ENCODE measurements at places on chromosomes 6 and 20. TPM values are rescaled to one million over a fixed set of nuclear protein-coding genes. Genes with fewer than 3 reads are reported as not detected.

DNA sequence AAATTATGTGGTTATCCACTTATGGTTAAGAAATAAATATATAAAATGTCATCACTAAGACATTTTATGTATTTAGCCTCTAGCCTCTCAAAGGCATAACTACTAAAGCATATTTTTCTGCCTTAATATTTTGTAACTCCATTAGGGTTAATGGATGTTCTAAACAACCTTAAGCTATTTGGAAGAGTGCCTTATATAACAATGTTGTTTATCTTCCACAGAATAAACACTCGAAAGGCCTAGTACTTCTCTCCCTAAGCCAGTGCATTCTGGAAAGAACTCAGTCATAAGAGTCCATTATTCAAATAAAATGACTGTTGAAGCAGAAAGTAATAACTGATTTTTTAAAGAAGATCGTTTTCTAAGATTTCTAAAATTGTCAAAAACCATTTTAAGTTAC lies 15.0 kb upstream of the PRIM2 start:
- no peak for DNase-seq

DNA sequence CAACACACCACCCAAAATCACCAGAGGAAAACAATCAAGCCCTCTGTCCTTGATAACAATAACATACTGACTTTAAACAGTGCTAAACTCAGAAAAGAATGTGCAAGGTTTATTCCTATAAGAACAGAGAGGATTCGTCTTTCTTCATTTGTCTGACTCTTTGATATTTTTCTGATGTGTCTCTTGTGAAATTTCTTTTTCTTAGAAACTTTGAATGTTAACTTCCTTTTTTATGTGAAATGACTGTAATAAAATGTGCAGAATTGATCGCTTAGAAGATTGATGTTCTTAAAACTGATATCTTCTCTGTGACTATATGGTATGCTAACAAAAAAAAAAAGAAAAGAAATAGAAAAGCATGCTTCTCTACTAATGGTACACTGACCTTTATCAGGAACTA lies 947.4 kb upstream of the CITED2 start:
- DNase-seq = no peak

DNA sequence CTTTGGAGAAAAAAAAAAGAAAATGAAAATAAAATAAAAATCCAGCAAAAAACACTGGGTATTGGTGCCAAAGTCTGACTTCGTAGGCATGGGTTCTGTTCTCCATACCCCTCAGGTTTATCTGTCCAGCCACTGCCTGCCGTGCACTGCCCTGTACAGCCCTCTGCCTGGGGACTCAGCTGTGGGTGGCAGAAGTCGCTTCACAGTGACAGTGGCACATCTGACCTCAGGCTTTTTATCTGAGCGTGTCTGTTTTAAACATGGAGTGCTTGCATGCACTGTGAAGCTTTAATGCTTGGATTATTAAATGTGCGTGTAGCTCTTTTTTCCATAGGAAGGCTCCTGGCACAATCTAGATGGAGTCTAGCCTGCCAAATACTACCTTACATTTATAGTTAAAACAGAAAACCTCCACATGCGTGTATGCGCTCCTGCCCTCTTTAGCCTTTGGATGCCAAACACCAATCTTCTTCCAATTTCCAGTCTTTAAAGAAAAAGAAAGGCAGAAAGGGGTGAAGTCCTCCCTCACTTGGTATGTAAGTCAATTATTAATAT lies 375.5 kb downstream of the UTRN start:
- DNase-seq = no peak

- no peak for DNase-seq
These were observed 149.4 kb upstream of the OGFRL1 start for GRCh38 chr6:71139249-71139648.

- no peak for DNase-seq
These were observed 96.2 kb upstream of the BTN3A2 start for GRCh38 chr6:26268659-26269402.

DNA sequence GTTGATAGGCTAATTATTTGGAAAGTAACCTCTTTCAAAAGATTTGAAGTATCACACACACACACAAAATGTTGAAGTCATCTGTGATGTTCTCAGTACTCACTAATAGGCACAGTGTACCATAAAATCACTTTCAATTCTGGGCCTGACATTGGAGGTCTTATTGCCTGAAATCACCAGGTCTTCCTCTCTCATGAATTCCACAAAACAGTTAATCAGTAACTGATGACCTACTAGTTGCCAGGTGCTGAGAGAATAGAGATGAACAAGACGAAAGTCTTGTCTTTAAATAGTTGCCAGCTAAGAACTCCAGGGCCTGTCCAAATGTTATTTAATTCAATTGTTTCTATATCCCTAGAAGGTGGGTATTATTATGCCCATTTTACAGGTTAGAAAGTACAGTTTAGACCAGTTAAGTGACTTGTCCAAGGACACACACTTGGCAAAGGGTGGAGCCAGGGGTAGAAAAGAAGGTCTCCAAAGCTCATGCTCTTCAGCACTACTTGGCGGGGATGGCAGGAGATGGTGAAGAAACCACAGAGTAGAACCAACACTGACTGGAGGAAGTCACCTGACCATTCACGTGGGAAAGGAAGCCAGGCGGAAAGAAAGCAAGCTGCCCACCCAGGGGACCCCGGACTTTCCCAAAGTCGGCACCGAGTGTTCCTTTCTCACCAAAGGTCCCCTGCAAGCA lies 116.4 kb downstream of the KIF6 start:
- DNase-seq = no peak

DNA sequence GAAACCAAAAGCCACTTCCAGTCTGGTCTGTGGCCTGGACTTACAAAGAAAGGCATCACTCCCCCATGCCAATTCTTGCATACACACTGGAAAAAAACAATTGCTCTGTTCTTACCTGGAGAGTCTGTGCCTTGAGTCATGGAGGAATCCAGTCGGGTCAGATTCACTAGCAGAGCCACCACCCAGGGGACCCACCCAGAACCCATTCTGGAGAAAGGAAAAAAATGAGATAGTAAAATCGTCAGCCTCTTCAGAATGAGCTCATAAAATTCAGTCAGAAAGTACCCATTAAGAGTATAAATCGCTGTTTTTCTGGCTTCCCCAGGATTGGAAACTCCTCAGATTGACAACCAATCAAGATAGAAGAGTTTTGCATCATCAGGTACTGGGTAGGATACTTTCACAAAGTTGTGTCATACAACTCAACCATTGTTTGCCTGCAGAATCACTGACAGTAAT lies at the start of gene HLA-DOB:
TSS of gene HLA-DOB (minus strand) at position 257 of the 459 bp plus-strand sequence. CDS start at position 206, 51 bp downstream.
- peak; percentile 51 for DNase-seq

DNA sequence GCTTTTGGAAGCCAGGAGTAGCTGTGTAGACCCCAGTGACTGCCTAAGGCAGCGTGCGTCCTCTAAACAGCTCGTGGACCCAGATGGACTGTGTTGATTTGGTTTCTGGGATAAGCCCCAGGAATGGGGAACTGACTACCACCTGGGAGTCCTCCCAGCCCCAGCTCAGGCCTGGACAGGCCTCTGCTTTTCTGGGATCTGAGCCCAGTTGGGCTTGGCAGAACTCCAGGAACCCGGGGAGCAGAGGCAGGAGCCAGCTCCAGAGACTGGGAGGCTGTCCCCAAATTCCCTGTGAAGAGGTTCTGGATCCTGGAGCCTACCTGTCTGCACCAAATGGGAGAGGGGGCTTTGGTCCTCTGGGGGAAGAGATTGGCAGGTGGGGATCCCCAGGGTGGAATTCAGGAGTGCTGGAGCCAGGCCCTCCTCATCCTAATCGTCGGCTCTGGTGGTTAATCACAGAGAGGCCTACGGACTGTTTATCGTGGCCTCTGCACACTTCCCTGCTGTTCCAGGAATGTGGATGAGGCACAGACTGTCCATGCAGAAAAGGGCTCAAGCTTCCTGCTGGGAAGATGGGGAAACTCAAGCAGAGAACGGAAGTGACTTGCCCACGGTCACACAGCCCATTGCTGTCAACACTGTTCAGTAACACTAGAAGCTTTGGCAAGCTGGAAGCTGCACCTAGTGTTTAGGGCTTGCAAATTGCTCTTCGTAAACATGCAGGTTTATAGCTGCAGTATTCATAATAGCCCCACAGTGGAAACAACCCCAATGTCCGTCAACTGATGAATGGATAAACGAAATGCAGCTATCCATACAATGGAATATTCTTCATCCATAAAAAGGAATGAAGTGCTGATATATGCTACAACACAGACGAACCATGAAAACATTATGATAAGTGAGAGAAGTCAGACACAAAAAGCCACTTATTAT lies 100.6 kb downstream of the KCNB1 start:
- no peak for DNase-seq

- DNase-seq = no peak
These were observed 52.4 kb downstream of the LY86 start for GRCh38 chr6:6640926-6641325.

- DNase-seq = no peak
These were observed 302.6 kb upstream of the ARID1B start for GRCh38 chr6:156474507-156475120.

- DNase-seq = peak; percentile 11
These were observed 30.8 kb downstream of the SF3B5 start for GRCh38 chr6:144064402-144065212.

DNA sequence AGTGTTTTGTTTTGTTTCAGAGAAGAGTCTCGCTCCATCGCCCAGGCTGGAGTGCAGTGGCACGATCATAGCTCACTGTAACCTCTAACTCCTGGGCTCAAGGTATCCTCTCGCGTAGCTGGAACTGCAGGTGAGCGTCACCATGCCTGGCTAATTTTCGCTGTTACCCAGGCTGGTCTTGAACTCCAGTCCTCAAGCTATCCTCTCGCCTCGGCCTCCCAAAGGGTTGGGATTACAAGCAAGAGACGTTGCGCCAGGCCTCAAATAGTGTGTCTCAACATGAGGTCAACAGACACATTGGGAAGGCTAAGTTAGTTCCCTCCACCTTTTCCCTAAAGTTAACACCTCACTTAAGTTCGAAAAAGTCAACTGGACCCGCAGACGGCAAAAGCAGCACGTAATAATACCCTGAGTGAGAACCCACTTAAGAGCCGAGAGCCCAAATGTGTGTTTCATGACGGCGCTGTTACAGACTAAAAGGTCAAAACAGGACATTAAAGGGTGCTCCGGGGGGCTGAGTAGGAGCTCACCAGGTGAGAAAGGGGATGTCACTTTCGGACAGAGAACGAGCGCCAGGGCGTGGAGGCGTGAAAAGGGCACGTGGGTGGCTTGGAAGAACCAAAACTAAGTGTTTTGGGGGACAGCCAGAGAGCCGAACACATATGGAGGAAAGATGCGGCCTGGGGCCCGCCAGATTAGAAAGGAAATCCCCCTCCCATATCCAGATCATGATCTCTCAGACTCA lies 499 bp downstream of the TTI1 start:
- no peak for DNase-seq

GRCh38 chr6:30547454-30547853 lies 8.8 kb downstream of the GNL1 start:
- no peak for DNase-seq

DNA sequence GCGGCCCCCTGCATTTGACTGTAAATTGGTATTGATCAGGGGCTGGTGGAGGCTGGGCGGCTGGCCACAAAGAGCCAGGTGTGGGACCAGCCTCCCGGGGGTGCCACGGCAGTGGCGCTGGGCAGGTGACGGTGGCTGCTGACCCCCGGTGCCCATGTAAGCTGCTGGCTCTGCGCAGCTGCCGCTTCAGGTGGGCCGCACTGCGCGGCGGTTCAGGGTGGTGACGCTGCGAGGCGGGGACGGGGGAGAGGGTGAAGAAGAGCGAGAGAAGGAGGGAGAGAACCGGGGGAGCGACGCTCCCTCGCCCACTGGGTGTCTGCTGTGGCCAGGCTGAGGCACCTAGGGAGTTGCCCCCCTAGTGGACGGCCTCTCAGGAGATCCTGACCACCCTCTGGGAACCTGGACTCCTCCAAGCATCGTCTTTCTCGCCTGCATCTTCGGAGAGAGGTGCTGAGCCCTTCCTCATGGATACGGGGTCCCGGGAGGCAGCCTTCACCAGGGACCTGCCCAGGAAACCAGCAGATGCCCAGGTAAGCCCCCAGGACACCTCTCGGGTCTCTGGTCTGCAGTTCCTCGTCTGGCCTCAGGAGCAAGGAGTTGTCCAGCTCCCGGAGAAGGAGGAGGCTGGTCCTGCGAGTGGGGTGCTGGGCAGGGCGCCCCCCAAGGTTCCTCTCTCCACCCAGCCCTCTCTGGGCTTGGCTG lies 77.5 kb upstream of the GATA5 start:
- DNase-seq = no peak

DNA sequence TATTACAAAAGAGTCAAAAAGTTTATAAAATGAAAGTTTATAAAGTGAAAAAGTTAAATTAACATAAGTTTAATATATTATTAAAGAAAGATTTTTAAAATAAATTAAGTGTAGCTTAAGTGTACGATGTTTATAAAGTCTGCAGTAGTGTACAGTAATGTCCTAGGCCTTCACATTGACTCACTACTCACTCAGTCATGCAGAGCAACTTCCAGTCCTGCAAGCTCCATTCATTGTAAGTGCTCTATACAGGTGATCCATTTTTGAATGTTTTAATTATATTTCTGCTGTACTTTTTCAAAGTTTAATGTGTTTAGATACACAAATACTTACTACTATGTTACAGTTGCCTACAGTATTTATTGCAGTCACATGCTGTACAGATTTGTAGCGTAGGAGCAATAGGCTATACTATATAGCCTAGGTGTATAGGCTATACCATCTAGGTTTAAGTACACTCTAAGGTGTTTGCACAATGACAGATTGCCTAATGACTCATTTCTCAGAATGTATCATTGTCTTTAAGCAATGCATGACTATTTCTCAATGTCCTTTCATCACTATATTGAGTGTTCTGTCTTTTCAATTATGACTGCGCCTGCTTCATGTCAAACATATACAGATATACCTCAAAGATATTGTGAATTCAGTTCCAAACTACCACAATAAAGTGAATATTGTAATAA lies 1110.3 kb upstream of the MAP3K7 start:
- DNase-seq = no peak

DNA sequence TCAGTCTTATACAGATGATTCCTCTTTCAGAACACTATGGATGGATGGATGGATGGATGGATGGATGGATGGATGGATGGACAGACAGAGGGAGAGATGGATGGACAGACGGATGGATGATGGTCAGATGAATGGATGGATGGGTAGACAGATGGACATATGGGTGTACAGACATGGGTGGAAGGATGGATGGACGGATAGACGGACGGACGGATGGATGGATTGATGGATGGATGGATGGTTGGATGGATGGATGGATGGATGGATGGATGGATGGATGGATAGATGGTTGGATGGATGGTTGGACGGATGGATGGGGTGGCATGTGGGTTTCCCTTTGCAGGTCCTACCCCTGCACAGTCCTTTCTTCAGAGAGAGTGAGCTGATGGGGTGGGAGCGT lies 320.7 kb downstream of the CDH4 start:
- DNase-seq = no peak

The C6orf15 gene
- total RNA-seq = not detected

The KIAA0408 gene
- not detected for total RNA-seq

The ASF1A gene
- total RNA-seq = 38.4 TPM

The CGA gene
- not detected for total RNA-seq

The GRM4 gene
- not detected for total RNA-seq
